BE2C (cell line): ENCODE measurements at places on chromosomes 1 and 21.

DNA sequence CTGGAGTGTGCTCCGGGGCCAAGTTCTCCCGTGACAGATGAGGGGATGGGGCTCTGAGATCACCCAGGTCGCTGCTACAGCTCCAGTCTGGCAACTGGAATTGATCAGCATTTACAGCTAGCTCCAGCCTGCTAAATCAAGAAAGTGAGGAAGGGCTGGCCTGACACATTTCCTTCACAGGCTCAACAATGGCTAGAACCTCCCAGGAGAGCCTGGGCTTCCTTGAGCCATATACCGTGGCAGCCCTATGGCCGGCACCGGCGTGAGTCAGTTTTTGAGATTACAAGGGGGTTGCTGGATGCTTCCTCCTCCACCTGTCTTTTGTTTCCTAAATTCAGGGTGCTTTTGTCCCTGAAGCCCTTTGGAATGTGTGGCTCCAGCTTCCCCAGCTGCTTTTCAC is 104.2 kb downstream of the ETS2 start:
- no peak for DNase-seq

DNA sequence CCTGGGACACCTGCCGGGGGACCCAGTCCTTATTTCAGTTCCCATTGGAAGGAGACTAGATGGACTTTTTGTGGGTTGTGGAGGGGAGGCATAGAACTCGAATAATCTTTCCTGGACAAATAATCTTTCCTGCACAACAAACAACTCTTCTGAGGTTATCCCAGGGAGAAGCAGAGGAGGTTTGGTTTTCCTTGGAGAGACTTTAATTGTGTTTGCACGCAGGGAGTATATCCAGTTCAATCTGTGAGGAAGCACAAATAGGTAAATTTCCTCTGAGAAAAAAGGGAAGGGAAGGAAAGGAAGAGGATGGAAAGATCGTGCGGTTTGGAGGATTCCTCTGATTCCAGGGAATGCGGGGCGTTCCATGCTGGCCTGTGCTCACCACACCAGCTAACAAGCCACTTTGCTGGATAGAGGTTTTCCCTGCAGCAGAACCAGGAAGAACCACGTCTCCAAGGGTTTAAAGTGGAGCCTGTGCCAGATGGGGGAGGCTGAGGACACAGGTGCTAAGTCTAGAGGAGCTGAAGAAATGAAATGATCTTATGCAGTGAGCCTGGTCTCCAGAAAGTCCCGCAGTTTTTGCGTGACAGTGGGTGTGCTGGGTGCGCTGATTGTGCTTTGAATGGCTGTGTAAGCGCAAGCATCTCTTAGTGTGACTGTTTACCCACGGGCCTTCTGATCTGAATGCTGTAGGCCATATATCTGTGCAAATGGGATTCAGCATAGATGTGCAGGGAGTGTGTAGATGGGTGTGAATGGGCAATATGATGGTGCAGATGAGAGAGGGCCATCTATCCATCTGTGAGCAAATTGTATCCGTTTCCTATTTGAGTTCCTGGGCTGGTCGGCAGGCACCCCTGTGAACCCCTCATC is 7.6 kb downstream of the PAX7 start:
- no peak for DNase-seq

- no peak for DNase-seq
Observed at GRCh38 chr1:225642177-225642576, 10.7 kb downstream of the ENAH start.

GRCh38 chr1:221699577-221699976 is 42.3 kb downstream of the DUSP10 start:
- DNase-seq = no peak

GRCh38 chr1:167799747-167800146 is 78.0 kb downstream of the MPZL1 start:
- no peak for DNase-seq

DNA sequence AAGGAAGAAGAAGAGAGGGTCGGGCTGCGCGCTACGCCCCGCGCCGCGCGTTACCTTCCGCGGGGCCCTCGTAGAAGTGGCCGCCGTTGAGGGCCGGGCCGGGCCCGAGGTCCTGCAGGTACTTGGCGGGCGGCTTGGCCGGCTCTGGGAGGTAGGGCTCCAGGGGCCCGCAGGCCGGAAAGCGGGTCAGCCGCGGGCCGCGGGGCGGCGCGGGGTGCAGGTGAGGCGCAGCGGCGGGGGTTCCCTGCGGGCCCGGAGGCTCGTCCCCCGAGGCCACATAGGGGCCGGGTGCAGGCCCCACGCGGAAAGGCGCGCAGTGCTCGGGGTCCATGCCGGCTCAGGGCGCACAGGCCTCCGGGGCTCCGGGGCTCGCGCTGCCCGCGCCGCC is 196 bp downstream of the ALX3 start:
- no peak for DNase-seq

DNA sequence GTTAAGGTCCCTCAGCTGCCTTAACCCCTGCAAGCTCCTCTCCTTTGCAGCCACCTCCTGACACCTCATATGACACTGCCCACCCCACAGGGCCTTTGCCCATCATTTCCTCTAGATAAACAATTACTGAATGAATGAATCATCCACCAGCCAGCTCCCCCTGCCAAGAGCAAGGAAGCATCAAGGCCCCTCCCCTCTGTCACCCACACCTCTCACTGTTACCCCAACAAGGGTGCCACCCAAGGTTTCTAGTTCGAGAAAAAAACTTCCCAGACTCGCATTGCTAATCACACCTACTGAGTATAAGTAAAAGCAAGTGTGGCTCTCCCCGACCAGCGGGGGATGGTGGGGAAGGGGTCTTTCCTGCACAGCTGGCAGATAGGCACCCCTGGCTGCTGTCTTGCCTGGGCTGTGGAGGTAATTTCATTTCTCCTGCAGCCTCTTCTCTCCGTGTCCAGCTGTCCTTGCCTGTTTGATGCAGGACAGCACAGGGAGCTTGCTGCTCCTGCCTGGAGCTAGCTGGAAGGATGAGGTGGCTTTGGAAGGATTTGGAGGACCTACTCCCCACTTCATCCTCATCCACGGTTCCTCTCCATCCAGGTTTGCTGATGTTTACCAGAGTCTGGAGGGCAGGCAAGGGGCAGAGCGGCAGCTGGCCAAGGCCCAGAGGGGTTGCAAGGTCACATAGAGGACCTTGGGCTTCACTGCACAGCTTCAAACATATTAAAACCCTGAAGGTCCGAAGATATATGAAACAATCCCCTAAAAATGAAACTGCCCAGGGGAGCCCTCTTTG is 33.1 kb upstream of the LBR start:
- DNase-seq = no peak

GRCh38 chr1:156749419-156750118 is 1.9 kb downstream of the HDGF start:
- DNase-seq = no peak

DNA sequence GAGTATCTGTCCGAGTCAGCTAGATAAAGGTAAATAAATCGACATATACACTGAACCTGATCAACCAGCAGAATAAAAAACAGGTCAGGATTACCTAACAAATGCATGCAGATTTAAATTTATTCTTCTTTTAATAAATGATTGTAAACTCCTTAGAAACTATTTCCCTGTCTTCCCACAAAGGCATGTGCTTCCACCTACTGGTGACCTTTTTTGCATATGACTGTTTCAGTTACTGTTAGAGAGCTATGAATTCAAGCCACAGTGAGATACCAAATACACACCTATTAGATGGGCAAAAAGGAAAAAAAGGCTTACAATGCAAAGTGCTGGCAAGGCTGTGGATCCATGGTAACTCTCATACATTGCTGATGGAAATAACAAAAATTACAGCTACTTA is 957.4 kb upstream of the NCAM2 start:
- no peak for DNase-seq

DNA sequence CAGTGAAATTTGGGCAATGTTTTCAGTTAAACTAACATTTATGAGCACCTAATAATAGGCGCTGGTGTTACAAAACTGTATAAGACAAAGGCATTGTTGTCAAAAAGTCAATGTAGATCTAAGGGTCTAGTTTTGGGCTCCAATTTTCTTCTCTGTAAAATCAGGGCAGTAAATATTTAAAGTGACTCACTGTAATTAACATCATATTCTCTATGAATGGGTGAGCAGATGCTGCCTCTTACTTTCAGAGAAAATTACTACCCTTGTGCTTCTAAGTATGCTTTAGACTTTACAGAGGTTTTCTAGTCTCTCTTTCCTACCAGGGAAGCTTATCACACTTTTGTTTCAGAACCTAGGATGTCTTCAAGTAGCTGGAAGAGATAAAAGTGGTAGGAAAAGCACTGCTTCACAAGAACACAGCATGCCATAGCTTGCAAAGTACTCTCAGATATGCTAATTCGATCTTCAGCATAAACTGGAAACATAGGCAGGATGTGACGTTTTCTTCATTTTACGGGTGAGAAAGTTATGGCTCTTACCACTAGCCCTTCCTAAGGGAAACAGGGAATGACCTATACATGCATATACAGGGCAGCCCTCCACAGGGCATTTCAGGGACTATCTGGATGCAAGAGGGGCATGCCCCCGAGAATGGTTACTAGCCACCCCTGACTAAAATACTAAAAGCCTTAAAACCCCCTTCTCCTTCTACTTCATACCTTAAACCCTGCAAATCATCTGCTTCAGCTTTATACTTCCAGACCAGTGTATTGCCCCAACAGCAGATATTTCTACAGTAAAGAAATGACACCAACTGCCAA is 2.6 kb downstream of the C1orf116 start:
- no peak for DNase-seq

DNA sequence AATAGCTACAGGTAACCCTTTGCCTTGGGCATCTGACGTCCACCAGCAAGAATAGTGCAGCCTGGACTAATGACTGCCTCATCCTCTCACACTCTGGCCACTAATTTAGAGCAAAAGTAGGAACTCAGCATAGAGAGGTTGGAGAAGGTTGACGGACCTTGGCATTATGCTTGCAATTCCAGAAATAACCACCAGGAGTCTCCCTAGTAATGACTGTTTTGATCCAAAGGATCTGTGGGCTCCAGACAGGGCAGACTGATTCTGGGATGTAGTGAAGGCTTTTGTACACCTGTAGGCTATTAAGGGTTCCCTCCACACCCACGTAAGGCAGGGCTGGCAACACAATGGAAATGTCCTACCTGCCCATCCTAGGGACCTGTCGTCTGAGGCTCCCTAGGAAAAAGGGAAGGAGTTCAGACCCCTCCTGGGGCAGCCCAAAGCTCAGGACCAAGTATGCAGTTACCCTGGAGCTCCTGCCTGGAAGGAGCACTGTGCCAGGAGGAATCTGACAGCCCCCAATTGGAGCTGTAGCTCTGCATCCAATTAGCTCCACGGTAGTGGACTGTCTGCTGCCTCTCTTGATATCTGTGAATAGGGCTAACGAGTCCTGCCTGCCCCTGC is 91.0 kb upstream of the TMEM51 start:
- no peak for DNase-seq

GRCh38 chr1:203584035-203584434 is 42.6 kb upstream of the ATP2B4 start:
- no peak for DNase-seq

DNA sequence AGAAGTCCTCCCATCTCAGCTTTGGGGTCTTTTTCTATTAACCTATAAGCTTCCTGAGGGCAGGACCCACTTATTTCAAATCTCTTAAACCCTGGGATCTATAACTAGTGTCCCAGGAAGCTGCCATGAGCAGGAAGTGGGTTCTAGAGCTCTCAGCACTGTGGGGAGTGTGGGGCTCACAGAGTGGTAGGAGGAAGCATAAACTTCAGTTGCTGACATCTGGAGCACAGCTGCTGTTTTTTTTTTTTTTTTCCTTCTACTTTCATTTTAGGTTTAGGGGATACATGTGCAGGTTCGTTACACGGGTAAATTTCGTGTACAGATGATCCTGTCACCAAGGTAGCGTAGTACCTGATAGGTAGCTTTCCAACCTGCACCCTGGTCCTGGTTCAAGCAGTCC is 59.3 kb downstream of the AK4 start:
- DNase-seq = no peak

GRCh38 chr1:1144122-1144842 is 28.4 kb upstream of the C1orf159 start:
- no peak for DNase-seq

DNA sequence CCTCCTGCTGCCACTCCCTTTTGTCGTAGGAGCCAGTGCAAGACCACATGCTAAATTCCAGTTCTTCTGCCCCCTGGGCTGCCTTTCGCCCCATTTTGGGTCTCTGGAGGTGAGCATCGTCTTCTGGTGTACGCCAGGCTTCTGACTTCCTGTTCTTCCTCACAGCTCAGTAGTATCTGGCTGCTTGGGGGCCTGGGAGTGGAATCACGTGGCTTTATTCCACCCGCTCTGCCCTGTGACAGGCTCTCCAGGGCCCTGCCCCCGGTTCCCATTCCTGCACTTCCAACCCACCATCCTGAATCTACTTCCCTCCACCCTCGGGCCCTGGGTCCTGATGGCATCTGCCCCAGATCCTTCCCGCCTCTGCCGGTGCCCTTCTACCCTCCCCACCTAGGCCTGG is 3.6 kb downstream of the NFASC start:
- no peak for DNase-seq

DNA sequence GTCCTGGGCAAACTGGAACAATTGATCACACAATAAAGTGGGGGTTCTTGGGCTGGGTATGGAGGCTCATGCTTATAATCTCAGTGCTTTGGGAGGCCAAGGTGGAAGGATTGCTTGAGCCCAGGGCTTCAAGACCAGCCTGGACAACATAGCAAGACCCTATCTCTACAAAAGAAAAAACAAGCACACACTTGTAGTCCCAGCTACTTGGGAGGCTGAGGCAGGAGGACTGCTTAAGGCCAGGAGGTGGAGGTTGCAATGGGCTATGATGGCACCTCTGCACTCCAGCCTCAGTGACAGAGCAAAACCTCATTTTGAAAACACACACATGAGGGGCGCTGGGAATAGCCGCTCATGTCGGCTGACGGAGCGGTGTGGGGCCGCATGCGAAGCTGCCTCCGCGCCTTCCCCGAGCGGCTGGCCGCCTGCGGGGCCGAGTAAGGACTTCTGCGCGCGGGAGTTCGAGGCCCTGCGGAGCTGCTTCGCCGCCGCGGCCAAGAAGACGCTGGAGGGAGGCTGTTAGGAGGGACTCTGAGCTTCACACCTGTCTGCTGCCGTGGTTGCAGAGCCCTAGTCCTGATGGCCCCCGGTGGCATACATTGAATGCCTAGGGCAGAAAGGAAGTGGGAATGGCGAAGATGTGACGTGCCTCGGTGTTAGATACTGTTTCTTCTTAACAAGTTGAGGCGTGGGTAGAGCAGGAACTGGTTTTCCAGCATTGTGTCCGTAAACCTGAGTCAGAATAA is 59.5 kb downstream of the ACBD3 start:
- no peak for DNase-seq

- no peak for DNase-seq
Observed at GRCh38 chr1:173012126-173012525, 38.6 kb downstream of the TNFSF18 start.

- DNase-seq = no peak
Observed at GRCh38 chr1:18962121-18962721, 5.7 kb upstream of the IFFO2 start.

DNA sequence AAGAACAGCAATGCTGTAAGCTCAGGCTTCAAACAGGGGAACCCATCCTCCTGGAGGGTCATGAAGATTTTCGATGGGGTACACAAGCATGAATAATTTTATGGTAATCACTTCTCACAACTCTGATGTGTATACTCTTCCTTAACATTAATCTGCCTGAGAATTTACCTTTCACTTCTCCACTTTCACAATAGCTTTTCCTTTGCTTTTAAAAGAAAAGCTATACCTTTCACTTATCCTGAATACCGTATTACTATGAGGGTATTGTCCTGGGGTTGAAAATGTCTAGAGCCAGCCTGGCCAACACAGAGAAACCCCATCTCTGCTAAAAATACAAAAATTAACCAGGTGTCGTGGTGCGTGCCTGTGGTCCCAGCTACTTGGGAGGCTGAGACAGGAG is 12.7 kb upstream of the ZYG11B start:
- DNase-seq = no peak

GRCh38 chr1:46941135-46941694 is at the start of gene CYP4A11:
TSS of gene CYP4A11 (minus strand) at chr1:46941476. CDS start at chr1:46941433, 43 bp downstream.
- DNase-seq = no peak
